ENCODE measurements at places on chromosomes 1 and 21.

DNA sequence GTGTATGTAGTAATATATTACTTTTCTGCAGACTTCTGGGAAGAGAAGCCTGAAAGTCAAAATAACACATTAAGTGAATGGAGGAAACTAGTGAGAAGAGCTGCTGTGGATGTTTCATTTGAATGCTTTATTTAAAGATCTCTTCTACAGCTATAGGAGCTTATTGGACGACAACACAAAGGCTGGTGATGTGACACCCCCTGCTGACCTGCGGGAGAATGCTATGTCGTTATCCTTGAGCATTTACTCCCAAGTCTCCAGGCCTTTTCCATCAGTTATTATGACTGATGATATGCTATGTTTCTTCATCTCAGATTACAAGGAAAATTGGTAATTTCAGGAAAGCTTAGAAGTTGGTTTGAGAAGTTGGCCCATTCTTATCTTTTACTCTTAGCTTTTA lies 22.3 kb upstream of the PLA2G4A start:
- no peak for DNase-seq

DNA sequence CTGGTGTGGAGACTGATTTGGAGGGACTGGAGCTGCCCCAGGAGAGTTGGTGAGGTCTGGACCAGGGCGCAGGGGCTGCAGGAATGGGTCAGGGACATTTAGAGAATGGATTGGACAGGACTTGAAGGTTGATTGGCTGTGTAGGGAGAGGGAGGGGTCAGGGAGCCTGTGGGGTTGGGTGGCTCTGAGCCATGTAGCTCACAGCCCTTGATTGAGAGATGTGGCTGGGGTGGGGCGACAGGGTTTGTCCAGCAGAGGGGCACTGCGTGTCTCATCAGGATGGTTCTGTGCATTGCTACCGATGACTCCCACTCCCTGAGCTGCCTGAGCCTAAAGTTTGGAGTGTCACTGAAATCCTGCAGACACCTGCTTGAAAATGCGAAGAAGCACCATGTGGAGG lies 12.1 kb downstream of the AZIN2 start:
- no peak for DNase-seq

DNA sequence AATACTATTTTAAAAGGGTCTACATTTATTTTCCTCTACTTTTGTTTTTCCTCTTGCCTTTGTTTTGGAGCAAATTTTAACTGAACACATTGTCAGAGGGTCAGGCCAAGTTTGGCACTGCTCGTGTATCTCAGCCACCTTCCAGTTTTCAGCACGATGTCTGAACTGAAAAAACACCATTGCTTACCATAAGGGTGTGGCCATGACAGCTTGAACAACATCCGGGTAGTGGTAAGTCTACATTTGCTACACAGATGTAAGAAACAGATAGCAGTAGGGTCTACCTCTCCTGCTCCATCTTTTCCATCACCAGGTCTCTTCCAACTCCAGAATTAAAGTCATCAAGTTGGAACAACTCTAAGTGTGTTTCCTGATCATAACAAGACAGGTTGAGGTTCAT lies 4.2 kb downstream of the HIVEP3 start:
- no peak for DNase-seq

DNA sequence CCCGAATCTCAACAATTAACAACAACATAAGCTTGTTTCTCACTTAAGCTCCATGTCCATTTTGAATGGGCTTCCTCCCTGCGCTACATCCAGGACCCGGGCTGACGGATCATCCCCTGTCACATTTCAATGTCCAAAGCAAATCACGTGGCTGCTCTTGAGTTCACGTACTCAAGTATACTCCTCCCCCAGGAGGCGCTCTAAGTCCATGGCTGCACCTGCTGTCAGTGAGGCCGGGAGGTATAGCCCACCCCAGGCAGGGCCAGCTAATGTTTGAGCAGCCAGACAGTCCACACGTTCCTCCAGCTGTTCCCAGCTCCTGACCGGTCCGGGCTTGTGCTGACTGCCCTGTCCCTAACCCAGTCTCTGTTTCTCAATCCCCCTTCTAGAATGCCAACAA lies 220.8 kb downstream of the SLC35F3 start:
- DNase-seq, result no peak

DNA sequence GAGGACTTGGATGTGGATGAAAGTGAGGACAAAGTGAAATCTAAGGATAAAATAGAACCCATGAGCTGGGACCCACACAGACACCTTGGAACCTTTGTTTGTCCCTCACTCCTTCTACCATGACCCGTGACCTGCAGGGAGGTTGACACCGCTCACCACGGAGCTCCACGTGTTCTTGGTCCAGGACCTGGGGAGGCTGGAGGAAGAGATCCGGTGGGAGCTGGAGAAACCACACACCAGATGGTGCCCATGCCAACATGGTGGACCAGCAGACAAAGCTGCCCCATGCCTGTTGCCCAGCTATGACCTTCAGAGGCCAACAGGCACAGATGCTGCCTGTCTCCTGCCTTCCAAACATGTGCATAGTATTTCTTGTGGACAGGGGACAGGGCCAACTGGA lies 721.9 kb downstream of the PTPRU start:
- no peak for DNase-seq

DNA sequence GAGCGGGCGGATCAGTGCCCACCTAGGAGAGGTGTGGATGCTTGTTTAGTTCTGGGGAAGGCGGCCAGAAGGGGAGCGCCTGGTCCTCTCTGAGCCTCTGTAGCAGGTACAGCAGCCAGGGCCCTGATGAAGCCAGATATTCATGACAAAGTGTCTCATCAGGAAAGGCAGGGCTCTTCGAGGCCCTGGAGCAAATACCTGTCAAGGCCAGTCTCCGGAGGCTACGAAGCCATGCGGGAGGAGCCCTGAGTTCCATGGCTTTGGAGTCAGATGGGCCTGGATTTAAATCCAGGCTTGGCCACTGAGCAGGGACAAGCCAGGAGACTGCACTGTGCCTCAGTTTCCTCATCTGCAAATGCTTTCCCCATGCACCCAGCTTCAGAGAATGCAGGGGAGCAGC lies 25.4 kb upstream of the GPR153 start:
- DNase-seq, result no peak

- DNase-seq, result no peak
Measured at GRCh38 chr1:200021577-200022238, 5.8 kb upstream of the NR5A2 start.

DNA sequence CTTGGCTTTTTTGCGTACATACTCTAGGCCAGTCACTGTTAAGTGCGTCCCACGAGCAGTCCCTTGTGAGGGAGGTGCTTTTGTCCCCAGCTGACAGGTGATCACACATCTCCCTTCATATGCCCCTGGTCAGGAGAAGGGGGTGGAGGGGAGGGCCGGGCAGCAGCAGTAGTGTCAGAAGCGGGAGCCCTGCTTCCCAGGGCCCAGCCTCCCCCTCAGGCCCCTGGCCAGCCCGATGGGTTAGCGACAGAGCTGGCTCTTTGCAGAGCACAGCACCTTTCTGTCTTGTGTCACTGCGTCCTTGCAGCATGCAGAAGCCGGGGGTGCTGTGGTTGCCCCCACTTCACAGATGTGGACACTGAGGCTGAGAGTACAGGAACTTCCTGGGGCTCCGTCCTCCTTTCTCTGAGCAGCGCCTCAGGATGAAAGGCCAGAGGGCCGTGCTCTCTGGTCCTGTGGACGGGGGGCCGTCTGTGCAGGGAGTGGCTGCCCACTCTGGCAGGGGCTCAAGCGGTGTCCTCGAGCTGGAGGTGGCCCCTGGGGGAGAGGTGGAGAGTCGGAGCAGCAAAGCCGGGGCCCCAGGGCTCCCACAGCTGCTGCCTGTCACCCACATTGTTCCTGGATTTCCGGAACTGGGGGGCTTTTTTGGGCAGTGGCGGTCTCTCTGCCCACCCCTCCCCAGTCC lies 5.9 kb downstream of the TMEM201 start:
- no peak for DNase-seq

- DNase-seq, result no peak
Measured at GRCh38 chr1:12315146-12315545, 85.3 kb downstream of the VPS13D start.

GRCh38 chr1:21517161-21517589 lies 8.0 kb downstream of the ALPL start:
- no peak for DNase-seq

GRCh38 chr1:63523738-63524137 lies 413 bp downstream of the EFCAB7 start:
- no peak for DNase-seq

- DNase-seq, result no peak
Measured at GRCh38 chr21:44579056-44579832, 1.2 kb downstream of the KRTAP10-5 start.

DNA sequence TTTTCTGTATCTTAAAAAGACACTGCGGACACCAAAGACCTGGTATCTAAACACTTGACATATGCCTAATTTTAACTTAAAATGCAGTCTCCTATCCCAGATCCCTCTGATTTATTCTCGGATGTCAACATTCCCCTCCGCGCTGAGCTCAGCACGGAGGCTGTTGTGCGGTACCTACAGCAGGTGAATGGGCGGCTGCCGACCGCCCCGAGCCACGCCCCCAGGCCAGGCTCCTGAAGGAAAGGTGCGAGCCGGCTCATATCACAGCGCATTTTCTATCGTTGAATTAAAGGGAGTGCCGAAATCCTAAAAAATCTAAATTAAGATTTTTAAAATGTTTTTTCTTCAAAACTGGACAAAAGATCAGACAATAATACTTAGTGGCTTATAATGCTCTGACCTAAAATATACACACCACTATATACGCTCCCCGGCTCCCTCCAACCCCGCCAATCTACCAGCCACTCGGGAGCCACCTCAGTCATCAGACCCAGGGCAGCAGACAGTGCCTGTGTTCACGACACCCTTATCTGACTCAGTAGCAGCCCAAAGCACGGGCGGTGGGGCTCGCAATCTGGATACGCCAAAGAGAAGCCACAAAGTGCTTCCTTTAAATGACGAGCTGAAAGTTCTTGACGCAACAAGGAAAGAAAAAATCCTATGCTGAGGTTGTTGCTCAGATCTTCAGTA lies 4.1 kb downstream of the WRAP73 start:
- no peak for DNase-seq

DNA sequence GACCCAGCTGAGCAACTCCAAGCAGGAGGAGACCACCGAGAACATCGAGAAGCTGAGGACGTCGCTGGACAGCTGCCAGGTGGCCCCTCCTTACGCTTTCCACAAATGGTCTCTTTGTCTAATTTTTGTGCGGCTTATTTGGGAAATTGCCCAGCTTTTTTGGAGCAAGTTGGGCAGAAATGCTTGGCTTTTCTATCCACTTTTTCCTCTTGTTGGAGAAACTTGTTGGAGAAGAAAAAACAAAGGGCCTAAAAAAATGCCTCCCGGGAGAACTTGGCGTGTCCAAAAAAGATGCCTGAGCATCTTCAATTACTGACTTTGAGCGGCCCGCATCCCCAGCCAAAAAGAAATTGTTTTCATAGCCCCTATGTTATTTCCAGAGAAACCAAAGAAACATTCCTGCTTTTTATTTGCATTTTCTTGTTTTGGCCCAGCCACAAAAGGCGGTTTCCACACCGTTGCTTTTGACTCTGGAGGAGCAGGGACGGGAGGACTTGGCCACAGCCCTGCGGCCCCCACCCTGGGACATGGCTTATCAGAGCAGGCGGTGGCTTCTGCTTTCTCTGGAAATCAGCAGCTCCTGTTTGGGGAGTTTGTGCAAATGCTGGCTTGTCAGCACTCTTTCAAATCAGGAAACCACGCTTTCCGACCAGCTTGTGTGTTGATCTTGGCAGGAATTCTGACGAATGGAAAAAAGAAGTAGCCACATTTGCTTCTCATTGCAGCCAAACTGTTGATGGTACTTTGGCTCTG lies 81.2 kb upstream of the EFHD2 start:
- no peak for DNase-seq

- DNase-seq, result peak; percentile 79
Measured at GRCh38 chr21:45220714-45221490, 66.8 kb downstream of the POFUT2 start.

- DNase-seq, result no peak
Measured at GRCh38 chr1:58779059-58779754, 4.6 kb downstream of the JUN start.

DNA sequence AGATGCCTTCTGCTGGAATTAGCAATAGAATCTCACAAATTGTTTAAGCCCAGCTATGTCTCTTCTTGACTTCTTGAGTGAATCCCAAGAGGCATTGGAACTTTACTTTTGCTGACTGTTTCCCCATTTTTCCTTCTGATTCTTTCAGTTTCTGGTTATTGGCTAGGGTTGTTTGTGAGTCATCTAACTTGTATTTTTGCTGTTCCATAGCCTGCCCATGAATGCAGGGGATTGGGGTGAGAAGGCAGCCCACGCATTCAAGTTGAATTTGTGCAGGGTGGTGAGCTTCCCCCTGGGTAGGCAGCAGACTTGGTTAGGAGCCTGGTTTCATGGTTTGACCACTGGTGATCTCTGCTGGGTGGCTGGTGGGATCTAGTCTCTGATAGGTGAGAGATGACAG lies 10.4 kb upstream of the KLF17 start:
- no peak for DNase-seq

GRCh38 chr1:34924759-34925555 lies 4.5 kb downstream of the DLGAP3 start:
- DNase-seq, result peak; percentile 44

DNA sequence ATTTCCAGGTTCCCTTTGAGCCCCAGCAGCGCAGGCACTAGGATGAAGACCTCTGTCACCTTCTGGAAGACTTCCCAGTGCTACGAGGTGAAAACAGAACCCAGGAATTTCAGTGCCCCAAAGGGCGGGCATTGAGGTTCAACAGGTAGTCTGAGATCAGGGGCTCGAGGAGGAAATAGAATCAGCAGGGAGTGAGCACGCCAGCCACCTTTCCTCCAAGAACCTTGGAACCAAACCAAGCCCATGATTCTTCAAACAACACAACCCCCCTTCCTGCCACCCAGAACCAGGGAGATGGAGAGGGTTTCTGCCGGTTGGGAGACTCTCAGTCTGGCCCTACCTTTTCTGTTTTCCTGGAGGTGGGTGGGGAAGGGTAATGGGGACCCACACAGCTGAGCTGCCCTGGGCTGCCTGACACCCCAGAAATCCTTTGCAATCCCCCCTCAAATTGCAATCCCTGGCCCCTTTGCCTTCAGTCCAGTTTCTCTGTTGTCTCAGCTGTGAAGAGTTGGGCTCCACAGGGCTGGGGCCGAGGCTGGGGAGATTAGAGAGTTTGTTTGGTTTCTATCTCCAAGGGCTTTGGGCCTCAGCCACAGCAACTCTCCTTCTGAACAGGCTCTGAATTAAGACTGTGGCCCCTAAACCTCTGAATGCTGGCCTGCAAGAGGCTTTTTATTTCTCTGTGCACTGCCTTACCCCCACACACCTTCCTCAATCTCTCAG lies 11.9 kb downstream of the SLC41A1 start:
- DNase-seq, result no peak

DNA sequence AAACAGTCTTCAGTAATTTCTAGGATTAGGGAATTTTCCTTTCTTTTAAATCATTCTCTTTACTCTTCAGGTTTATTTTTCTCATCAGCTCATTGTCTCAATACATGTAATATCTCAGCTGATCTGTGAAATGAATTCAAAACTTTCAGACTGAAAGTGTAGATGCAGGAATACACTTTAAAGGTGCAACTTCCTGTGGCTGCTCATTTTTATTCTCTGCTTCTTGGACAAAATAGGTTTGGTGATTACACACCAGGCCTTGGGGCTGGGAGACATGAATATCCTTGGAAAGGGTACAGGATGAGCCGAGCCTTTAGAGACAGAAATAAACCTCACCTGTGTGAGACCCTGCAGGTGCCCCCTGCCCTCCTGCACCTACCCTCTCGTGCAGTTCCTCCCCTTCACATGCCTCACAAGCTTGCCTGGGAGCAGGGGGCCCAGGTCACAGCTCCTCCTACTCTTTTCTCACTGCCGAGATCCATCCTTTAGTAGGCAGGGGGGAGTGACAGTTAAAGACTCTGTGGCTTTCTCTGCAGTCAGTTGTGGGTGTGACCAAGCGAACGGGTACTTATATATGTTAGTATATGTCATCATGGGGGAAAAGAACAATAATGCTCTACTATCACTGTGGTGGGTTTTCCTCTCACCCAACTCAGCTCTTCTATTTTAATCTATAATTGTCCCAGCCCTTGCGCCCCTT lies 23.6 kb downstream of the XCL2 start:
- DNase-seq, result no peak
